Cortex of kidney (tissue), 1 donor: ENCODE measurements at places on chromosomes 11 and 22.

- no peak for DNase-seq
These were observed 178.6 kb downstream of the DSCAML1 start for GRCh38 chr11:117618302-117618981.

- DNase-seq, result no peak
These were observed 23.9 kb downstream of the KDM4D start for GRCh38 chr11:94997437-94997836.

DNA sequence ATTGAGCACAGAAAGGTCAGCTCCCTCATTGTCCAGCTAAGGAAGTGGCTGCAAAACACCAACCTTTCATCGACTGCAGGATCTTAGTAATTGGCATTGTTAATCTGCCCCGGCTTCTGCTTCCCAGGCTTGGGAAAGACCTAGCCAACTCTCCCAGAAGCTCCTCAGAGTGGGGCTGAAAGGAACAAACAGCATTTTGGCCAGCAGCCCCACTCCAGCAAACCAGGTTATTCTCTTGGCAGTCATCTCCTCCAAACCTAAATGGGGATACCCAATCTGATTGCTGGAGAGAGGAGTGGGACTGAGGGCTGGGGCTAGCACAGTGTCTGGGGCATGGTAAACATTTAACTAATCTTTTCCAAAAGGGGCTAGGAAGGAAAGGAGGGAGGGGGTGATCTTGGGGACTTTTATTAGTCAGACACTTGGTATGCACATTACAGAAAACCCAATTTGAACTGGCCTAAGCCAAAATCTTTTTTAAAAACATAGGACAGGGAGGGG, 294.4 kb downstream of the MN1 start:
- DNase-seq, result no peak

- DNase-seq, result no peak
These were observed 146.5 kb downstream of the GRIK4 start for GRCh38 chr11:120658071-120658423.

DNA sequence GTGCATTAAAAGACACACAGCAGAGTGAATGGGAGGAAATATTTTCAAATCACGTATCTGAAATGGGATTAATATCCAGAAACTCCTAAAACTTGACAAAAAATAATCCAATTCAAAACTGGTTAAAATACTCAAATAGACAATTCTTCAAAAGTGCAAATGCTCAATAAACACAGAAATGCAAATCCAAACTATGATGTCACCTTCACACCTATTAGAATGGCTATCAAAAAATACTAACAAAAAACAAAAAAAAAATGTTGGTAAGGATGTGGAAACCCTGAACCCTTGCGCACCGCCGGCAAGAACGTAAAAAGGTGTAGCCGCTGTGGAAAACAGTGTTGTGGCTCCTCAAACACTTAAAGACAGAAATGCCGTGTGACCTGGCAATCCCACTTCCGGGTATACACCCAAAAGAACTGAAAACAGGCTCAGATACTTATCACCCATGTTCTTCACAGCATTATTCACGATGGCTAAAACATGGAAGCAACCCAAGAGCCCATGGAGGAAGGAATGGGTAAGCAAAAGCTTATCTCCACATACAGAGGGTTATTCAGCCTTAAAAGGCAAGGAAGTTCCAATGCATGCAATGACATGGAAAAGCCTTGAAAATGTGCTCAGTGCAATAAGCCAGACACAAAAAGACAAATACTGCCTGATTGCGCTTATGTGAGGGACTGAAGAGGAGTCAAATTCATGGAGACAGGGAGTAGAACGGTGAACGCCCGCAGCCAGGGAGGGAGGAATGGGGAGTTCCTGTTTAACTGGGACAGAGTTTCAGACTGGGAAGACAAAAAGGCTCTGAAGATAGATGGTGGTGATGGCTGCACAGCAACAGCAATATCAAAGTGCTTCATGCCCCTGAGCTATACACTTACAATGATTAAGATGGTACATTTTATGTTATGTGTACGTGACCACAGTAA, 19.6 kb downstream of the BRD1 start:
- DNase-seq, result no peak
